Stimulated activated memory B cell treated with anti-CD40 and anti-IgM and Interleukin-4, amounts not matched to agents 10 μg/mL and 1 μg/mL and 100 μg/mL, for 72 hours (primary cell): ENCODE measurements at places on chromosomes 11 and 22.
A peak's percentile ranks its signal among the peaks of the same experiment; 100 is the strongest.

GRCh38 chr11:85815186-85815931, 4.4 kb upstream of the SYTL2 start:
- H3K27me3 ChIP-seq, result peaks cover 20% of the 10 kb centered on the region
- no peaks in the 10 kb centered on the region for H3K36me3 ChIP-seq
- peaks cover 8% of the 10 kb centered on the region for H3K4me1 ChIP-seq
- no peak overlapping the region for H3K27ac ChIP-seq
- no peak overlapping the region for H3K4me3 ChIP-seq

GRCh38 chr11:69293087-69293486, 868 bp upstream of the MYEOV start:
- H3K4me3 ChIP-seq, result no peak overlapping the region
- no peaks in the 10 kb centered on the region for H3K36me3 ChIP-seq
- peaks cover 49% of the 10 kb centered on the region for H3K4me1 ChIP-seq

- H3K4me1 ChIP-seq, result no peaks in the 10 kb centered on the region
- peaks cover 16% of the 10 kb centered on the region for H3K27me3 ChIP-seq
- H3K4me3 ChIP-seq, result no peak overlapping the region
- H3K36me3 ChIP-seq, result no peaks in the 10 kb centered on the region
- no peak overlapping the region for H3K27ac ChIP-seq
- no peak for ATAC-seq
These were observed 49.0 kb upstream of the DKK3 start for GRCh38 chr11:12057299-12057980.

DNA sequence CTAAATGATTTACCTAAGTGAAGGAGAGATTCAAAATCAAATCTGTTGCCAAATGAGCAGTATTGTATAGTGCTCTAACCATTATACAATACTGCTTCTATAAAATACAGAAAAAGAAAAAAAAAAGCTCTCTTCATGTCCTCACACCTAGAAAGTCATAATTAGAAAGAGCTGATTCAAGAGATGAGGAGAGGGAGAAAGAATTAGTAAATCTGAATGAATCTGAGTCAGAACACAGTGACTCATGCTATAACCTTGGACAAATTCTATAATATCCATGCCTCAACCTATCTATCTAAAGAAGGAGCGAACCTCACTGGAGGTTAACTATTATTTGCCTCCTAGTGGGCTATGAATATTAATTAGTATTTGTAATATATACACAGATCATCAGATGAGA, 29.4 kb downstream of the AMBRA1 start:
- no peak for ATAC-seq
- no peaks in the 10 kb centered on the region for H3K27me3 ChIP-seq
- no peak overlapping the region for H3K27ac ChIP-seq
- no peaks in the 10 kb centered on the region for H3K36me3 ChIP-seq

DNA sequence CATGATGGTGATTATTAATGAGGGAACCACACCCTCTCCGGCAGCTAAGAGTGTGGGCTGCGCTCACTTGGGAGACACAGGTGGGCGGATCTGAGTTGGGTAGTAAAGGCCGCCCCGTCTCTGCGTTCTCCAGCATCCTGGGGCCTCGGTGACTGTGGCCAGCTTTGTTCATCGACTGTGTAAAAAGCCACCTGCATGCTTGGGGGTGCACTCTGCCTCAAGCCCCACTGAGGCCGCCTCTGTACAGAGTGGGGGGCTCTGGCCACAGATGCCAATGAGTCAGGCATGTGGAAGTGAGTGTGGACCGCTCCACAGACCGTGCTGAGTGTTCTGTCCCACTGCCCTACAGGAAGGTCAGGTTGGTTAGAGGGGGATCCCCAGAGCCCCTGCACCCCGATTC, 192.7 kb downstream of the SHANK2 start:
- no peaks in the 10 kb centered on the region for H3K36me3 ChIP-seq
- no peak overlapping the region for H3K27ac ChIP-seq
- H3K27me3 ChIP-seq, result peaks cover 53% of the 10 kb centered on the region
- ATAC-seq, result no peak

DNA sequence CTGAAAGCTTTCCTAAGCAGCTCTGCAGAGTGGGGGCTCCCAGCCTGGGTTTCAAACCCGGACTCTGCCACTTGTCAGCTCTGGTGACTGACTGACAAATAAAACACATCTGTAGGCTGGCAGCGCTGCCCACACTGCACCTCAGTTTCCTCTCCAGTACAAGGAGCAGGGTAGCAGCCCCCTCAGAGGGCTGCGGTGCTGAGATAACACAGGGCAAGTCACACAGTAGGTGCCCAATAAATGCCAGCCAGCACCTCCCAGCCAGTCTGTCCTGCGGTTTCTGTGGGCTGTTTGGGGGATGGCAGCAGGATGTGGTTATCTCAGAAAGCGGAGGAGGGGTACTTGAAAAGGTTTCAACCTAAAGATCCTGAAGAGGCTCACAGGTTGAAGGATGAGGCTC, 1.5 kb downstream of the SYT12 start:
- ATAC-seq, result no peak
- H3K27ac ChIP-seq, result no peak overlapping the region
- no peaks in the 10 kb centered on the region for H3K36me3 ChIP-seq
- H3K4me3 ChIP-seq, result peak overlapping the region; percentile 20

- H3K36me3 ChIP-seq, result peaks cover 46% of the 10 kb centered on the region
- H3K27me3 ChIP-seq, result no peaks in the 10 kb centered on the region
- peak overlapping the region; percentile 67 for H3K27ac ChIP-seq
- peaks cover 40% of the 10 kb centered on the region for H3K4me1 ChIP-seq
- ATAC-seq, result peak; percentile 90
These were observed 34.7 kb downstream of the USP35 start for GRCh38 chr11:78223320-78223954.

DNA sequence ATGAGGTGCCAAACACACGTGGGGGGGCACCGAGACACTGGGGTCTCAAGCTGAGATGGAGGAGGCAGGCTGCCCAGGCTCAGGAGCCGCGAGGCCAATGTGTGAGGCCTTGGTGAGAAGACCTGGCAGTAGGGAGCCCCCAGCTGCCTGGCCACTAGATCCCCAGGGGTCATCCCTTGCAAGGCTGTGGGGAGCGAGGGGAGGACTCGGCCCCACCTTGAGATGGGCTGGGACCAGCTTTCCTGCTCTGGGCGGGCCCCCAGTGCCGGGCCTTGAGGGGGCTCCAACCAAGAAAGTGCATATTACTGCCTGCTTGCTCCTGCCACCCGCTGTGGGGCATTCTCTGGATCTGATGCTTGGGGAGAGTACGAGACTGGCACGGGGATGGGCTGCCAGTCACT, 107.0 kb downstream of the CTTN start:
- no peak overlapping the region for H3K4me3 ChIP-seq
- H3K36me3 ChIP-seq, result no peaks in the 10 kb centered on the region
- H3K27ac ChIP-seq, result no peak overlapping the region
- H3K27me3 ChIP-seq, result peaks cover 31% of the 10 kb centered on the region
- H3K4me1 ChIP-seq, result no peaks in the 10 kb centered on the region

GRCh38 chr11:65652511-65653228, 10.0 kb downstream of the RELA start:
- H3K4me3 ChIP-seq, result peak overlapping the region; percentile 86
- H3K27me3 ChIP-seq, result no peaks in the 10 kb centered on the region
- peaks cover 67% of the 10 kb centered on the region for H3K4me1 ChIP-seq
- H3K27ac ChIP-seq, result peak overlapping the region; percentile 92
- peaks cover 59% of the 10 kb centered on the region for H3K36me3 ChIP-seq
- peak; percentile 94 for ATAC-seq

- no peak overlapping the region for H3K27ac ChIP-seq
- no peaks in the 10 kb centered on the region for H3K27me3 ChIP-seq
- H3K36me3 ChIP-seq, result no peaks in the 10 kb centered on the region
- no peak for ATAC-seq
- H3K4me3 ChIP-seq, result no peak overlapping the region
These were observed 236.5 kb downstream of the ST3GAL4 start for GRCh38 chr11:126591966-126592489.

GRCh38 chr11:61994981-61995380, 27.5 kb upstream of the FTH1 start:
- H3K4me3 ChIP-seq, result no peak overlapping the region
- no peaks in the 10 kb centered on the region for H3K27me3 ChIP-seq
- no peak overlapping the region for H3K27ac ChIP-seq
- ATAC-seq, result no peak
- H3K4me1 ChIP-seq, result peaks cover 10% of the 10 kb centered on the region

DNA sequence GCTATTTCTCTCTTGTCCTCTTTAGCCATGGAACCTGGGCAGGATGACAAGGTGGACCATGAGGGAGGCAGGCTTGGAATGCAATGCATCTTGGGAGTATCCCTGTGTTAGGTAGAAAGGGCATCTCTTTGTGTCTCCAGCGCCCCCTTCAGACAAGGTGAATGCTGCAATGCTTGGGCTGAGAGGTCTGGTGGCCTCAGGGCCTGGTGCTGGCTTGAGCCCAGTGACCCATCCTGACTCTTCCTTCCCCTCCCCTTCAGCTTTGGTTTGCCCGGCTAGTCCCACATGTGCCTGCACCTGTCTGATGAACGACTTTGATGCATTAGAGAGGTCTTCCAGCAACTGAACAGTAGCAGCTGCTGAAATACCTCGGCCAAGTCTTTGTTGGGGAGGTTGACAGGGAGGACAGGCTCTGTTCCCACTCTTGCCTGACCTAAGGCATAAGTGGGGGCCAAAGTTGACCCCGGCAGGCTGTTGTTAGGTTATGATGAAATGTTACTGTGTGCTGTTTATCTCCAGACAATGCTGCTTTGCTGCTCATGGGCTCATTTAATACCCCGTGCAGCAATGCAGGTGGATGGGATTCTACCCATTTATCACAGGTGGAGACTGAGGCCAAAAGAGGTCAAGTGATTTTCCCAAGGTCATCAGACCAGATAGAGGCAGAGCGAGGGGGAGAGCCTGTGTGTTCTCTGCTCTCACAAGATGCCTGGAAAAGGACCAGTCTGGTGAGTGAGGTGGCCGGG, 22.5 kb downstream of the MYO18B start:
- peaks cover 9% of the 10 kb centered on the region for H3K36me3 ChIP-seq
- H3K27ac ChIP-seq, result no peak overlapping the region
- peaks cover 9% of the 10 kb centered on the region for H3K4me1 ChIP-seq
- no peak for ATAC-seq
- H3K4me3 ChIP-seq, result no peak overlapping the region

- no peaks in the 10 kb centered on the region for H3K4me1 ChIP-seq
- peaks cover 35% of the 10 kb centered on the region for H3K27me3 ChIP-seq
- no peak overlapping the region for H3K27ac ChIP-seq
- ATAC-seq, result no peak
- H3K36me3 ChIP-seq, result no peaks in the 10 kb centered on the region
These were observed 3.8 kb downstream of the CSDC2 start for GRCh38 chr22:41564563-41564962.

DNA sequence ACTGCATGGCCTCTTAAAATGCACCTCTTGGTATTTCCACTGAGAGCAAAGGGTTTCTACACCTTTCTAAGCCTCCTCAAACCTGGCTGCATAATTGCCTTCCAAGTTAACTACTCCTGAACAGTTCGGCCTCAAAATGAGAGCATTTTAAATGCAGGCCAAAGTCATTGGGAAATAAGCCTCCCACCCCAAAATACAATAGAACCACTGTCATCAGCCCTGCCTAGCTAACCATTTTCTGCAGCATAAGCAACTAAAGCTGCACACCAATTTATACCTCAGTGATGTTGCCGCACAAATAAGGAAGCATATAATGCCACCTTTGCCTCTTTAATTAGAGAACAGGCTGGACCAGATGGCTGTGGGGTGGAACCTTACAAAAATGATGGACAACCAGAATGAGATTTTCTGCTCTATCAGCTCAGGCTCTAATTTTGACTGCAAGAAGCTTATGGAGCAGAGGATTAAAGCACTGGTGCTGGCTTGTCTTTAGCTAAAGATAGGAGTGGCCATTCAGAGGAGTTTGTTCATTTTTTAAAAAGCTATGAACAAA, 4.3 kb downstream of the TOB2 start:
- peaks cover 23% of the 10 kb centered on the region for H3K36me3 ChIP-seq
- peaks cover 53% of the 10 kb centered on the region for H3K4me1 ChIP-seq
- no peaks in the 10 kb centered on the region for H3K27me3 ChIP-seq
- no peak overlapping the region for H3K27ac ChIP-seq
- H3K4me3 ChIP-seq, result no peak overlapping the region

- H3K36me3 ChIP-seq, result no peaks in the 10 kb centered on the region
- H3K4me1 ChIP-seq, result no peaks in the 10 kb centered on the region
- ATAC-seq, result no peak
- H3K4me3 ChIP-seq, result no peak overlapping the region
- no peak overlapping the region for H3K27ac ChIP-seq
These were observed 54.3 kb downstream of the DDI1 start for GRCh38 chr11:104090767-104091166.

DNA sequence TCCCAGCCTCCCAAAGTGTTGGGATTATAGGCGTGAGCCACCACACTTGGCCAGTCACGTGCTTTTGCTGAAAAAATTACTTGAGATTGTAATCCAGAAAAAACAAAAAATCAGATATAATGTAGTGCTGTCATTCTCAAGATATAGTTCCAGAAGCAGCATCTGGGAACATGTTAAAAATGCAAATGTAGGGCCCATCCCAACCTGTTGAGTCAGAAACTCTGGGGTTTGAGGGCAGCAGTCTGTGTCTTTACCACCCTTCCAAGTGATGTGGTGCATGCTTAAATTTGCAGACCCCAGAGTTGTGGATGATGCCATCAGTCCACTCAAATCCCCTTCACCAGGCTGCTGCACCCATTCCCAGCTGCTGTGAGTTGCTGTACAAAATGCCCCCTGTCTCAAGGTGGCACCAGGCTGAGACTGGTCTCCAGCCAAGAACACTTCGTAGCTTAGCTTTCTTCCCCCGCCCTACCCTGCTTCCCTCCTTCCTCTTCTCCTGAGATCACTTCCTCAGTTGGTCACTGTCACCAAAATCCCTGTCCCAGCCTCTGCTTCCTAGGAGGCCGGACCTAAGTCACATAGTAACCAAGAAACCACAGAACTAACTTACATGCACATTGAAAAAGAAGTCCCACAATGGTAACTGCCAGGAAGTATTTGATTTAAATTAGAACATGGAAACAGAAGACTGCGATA, 18.2 kb upstream of the ARRB1 start:
- H3K27ac ChIP-seq, result no peak overlapping the region
- no peaks in the 10 kb centered on the region for H3K27me3 ChIP-seq
- no peaks in the 10 kb centered on the region for H3K36me3 ChIP-seq
- H3K4me1 ChIP-seq, result peaks cover 6% of the 10 kb centered on the region
- H3K4me3 ChIP-seq, result no peak overlapping the region

- no peak overlapping the region for H3K27ac ChIP-seq
- H3K4me1 ChIP-seq, result peaks cover 29% of the 10 kb centered on the region
- peaks cover 4% of the 10 kb centered on the region for H3K27me3 ChIP-seq
- H3K4me3 ChIP-seq, result no peak overlapping the region
- ATAC-seq, result no peak
These were observed 5.5 kb upstream of the SLCO2B1 start for GRCh38 chr11:75145196-75145971.

GRCh38 chr11:19092850-19093249, 24.1 kb upstream of the ZDHHC13 start:
- no peaks in the 10 kb centered on the region for H3K4me1 ChIP-seq
- H3K27ac ChIP-seq, result no peak overlapping the region
- no peaks in the 10 kb centered on the region for H3K36me3 ChIP-seq
- H3K4me3 ChIP-seq, result no peak overlapping the region
- peak; percentile 32 for ATAC-seq

DNA sequence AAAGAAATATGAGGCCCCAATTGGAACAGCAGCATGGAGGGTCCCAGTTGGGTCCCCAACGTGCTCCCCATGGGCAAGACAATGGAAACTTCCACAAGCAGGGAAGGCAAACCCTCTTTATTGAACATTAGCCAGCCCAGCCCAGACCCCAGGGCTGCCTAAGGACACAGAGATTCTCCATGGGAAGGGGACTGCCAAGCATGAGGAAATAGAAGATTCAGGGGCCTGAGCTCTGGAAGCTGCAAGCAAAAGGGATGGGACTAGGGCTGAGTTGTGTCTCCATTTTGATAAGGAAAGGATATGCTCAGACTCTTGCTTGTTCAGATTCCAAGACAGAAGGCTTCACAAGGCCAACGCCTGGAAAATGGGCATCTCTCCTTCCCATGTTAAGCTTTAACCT, 23.3 kb downstream of the TMEM218 start:
- peaks cover 48% of the 10 kb centered on the region for H3K36me3 ChIP-seq
- H3K4me3 ChIP-seq, result no peak overlapping the region
- ATAC-seq, result no peak
- no peaks in the 10 kb centered on the region for H3K27me3 ChIP-seq
- H3K4me1 ChIP-seq, result peaks cover 16% of the 10 kb centered on the region
- no peak overlapping the region for H3K27ac ChIP-seq
